ENCODE measurements at places on chromosomes 16 and 17.

DNA sequence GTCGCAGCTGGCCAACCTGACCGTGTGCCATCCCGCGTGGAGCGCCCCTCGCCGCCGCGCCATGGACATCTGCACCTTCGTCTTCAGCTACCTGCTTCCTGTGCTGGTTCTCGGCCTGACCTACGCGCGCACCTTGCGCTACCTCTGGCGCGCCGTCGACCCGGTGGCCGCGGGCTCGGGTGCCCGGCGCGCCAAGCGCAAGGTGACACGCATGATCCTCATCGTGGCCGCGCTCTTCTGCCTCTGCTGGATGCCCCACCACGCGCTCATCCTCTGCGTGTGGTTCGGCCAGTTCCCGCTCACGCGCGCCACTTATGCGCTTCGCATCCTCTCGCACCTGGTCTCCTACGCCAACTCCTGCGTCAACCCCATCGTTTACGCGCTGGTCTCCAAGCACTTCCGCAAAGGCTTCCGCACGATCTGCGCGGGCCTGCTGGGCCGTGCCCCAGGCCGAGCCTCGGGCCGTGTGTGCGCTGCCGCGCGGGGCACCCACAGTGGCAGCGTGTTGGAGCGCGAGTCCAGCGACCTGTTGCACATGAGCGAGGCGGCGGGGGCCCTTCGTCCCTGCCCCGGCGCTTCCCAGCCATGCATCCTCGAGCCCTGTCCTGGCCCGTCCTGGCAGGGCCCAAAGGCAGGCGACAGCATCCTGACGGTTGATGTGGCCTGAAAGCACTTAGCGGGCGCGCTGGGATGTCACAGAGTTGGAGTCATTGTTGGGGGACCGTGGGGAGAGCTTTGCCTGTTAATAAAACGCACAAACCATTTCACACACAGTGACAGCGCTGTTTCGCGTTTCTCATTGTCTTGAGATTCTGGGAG is 2.0 kb upstream of the ZACN start:
- DNase-seq = no peak

DNA sequence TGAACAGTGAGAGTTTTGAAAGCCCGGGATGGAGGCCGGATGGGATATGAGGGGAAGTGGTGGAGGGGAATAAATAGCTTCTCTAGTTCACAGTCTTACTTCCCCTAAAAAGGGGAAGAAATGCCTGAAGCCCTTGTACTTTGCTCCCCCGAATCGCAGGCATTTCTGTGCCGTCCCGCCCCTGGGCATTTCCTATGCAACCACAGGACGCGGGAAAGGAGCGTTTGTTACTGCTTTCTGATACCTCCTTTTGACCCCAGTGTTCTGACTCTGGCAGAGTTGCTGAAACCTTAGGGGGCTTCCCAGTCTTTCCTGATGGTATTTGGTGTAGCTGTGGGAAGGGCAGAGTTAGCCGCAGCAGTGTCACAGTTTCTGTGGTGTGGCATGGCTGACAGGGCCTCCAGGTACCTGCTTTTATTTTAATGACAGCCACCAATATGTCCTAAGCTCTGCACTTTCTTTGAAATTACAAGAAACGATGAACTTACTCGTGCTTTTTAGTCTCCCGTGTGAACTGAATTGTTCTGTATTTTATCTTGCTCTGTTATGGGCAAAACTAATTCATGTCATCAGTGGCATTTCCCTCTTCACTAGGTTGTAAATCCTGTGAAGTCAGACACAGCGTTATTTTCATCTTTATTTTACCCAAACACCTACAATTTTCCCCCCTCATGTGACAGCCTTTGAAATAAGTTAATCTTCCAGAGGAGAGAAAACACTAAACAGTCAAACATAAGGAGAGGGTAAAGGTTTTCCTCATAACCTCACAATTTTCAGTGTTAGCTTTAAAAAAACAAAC is 27.1 kb downstream of the USP10 start:
- DNase-seq = no peak

DNA sequence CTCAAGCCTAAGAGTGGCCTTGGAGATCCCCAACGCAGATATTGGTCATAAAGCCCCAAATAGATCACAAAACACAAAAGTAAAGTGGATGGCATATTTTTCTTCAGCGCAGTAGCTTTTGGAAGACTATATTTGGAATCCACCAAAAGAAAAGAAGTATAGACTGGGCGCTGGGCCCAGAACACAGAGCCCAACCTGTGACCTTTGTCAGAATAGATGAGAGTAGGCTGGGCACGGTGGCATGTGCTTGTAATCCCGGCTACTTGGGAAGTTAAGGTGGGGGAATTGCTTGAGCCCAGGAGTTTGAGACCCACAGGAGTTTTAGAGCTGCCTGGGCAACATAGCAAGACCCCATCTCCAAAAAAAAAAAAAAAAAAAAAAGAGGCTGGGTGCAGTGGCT is 14.6 kb downstream of the SCIMP start:
- DNase-seq = no peak

DNA sequence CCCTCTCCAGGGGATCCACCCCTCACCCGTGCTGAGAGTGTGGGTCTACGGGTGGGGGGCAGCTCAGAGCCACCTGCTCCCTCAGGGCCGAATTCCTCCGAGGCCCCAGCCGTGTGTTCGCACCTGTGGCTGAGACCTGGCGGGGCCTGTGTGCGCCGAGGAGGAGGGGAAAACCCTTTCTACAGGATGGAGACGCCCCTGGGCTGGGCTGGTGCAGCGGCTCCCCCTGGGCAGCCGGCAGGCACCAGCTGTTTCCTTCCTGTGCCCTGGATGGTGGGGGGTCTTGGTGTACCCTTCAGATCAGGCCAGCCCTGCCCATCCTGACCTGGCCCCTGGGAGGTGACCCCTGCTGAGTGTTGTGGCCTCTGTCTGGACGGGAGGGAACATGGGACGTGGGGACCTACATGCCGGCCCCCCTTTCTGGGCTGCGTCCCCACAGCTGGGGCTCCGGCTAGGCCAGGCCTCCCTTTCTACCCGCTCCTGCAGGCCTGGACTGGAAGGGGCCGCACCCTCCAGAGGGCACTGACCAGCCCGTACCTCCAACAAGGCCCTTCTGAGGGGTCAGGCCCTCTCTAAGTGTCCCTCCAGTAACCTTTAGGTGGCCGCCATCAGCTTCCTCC is 28.3 kb upstream of the PABPN1L start:
- no peak for DNase-seq
